ENCODE measurements at places on chromosomes 4 and X.

GRCh38 chrX:155988859-155989258, 8.6 kb upstream of the IL9R start:
- DNase-seq = no peak

- DNase-seq = no peak
These were observed 305.7 kb downstream of the ARHGAP24 start for GRCh38 chr4:85780664-85781063.

DNA sequence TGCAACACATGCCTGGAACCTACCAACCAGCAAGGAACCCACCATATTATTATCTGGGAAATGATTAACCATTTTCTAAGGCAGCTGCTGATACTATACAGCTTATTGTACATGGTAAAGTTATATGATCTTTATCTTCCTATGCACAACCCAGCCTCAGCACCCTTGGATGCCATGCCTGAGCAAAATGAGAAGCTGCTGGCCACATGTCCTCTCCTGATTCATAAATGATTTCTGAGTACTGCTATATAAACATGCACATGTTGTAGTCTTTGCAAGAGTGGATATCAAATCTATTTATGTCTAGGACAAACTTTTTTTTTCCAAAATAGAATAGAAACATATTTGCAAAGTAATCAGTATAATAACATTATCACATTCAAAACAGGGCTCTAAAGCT, 1043.6 kb downstream of the CCSER1 start:
- DNase-seq = no peak

DNA sequence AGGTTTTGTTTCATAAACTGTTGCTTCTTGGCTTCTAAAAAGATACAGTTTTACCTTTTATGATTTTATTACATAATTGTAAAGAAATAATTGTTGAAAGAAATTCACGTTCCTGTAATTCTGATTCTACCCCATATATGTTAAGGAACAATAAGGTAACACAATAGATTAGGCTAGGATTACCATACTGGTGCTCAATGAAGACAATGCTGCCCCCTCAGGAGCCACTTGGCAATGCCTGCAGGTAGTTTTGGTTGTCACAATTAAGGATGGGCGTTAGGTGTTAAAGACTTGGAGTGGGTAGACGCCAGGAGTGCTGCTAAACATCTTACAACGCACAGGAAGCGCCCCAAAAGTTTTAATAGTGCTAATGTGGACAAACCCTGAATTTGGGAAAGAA, 133.2 kb downstream of the NLGN4X start:
- DNase-seq = peak; percentile 10

DNA sequence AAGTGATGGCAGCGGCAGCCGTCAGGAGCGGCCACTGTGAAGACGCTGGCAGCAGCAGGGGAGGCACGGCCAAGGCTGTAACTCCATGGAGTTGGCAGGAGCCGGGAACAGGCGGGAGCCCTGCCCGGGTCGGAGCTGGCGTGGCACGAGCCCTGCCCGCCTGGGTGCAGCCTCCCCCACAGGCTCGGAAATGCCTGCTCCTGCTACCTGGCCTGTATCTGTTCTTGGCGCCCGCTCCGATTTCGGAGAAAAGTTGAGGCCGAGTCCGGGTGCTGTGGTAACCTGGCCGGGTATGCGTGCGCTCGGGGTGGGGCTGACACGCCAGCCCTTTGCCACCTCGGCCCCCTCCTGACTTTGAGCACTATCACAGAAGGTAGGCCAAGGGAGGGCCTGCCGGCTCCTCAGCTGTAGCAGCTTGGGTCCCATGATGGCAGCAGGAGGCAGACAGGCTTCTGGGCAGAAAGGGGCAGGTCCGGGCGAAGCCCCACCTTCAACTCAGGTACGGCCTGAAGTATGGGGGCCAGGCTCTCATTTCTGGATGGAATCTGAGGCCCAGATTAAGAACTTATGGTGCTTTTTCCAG, 51.2 kb upstream of the SHISA3 start:
- DNase-seq = no peak

- peak; percentile 12 for DNase-seq
These were observed 49.2 kb downstream of the GPC4 start for GRCh38 chrX:133365871-133366611.

- no peak for DNase-seq
These were observed 1094.7 kb upstream of the TENM3 start for GRCh38 chr4:181148470-181148869.

DNA sequence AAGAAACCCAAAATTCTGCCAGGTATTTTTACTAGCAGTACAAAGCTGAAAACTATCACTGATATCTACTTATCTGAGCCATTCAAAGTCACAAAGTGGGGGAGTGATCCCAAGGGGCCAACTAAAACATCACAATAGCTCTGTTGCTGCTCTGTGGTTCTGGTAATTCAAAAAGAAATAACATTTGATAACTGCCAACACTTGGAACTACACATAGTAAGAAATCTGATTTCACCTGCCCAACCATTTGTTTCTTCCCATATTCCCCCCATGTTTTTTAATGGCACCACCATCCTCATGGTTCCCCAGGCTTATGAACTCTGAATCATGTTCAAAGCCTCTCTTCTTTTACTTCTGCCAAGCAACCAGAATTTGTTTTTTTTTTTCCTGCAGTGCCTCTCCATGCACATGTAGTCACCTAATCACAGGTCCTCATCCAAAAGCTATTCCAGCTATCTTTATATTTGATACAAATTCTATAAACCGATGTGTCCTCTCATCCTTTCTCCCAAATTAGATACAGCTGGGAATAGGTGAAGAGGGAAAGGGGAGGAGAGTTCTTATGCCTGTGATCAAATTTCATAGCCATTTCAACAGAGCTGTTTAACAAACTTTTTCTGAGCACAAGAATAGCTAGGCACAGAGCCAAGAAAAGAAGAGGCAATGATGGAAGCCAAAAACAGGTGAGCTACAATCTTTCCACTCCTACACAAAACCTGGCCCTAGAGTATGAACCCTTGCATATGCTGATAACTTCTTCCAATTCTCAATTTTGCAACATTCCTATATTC, 7.7 kb downstream of the AMMECR1 start:
- peak; percentile 17 for DNase-seq

DNA sequence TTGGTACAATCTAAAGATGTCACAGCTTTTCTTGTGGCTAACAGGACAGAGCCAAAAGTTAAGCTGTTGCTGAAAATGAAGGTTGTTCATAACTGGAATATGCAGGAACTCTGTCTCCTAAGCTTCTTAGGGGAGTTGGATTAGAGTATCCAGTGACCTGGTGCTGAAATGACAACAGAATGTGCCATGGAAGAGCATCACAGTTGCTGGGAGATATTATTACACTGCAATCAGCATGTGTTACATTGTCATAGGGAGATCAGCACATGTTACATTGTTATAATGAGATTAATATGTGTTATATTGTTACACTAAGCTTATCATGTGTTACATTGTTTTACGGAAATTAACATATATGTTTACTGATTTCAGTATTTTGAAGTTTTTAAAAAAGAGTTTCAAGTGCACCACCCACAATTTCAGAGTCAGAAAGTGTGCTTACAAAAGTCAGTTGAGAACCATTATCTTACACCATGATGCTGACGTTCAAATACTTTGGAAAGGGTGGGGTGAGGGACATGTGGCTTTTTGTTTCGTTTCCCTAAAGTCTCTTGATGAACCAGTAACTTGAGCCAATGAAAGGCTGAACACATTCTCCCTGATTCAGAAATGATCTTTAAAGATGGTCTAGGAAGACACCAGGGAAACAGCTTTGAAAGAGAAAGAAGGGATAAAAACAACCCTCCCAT, 113.4 kb downstream of the DRD5 start:
- DNase-seq = no peak

- DNase-seq = no peak
These were observed 283.5 kb downstream of the EVC2 start for GRCh38 chr4:5424901-5425300.
